ENCODE measurements at places on chromosomes 12 and 14.
A peak's percentile ranks its signal among the peaks of the same experiment; 100 is the strongest.

- DNase-seq, result peak; percentile 13
Measured at GRCh38 chr12:105330931-105331804, 677 bp downstream of the C12orf75 start.

DNA sequence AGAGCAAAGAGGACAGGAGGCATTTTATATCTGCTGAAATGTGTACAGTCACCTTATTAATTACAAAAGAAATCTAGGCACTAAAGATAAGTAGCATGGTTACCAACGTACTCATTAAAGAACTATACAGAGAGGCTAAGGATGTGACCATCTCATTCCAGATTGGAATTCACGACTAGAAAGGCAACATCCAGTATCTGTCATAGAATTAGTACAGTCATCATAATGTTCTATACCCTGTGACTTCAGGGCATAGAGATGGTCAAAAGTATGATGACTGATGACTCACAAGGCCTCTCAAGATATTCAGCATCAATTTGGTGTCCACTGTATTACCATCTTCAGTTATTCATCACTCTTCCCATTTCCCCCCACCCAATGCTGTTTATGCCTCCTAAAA lies 144.0 kb upstream of the PLEKHG7 start:
- no peak for DNase-seq

GRCh38 chr14:103450416-103450815 lies 65.2 kb downstream of the MARK3 start:
- no peak for DNase-seq

- no peak for DNase-seq
Measured at GRCh38 chr14:52840877-52841276, 49.5 kb upstream of the GNPNAT1 start.

DNA sequence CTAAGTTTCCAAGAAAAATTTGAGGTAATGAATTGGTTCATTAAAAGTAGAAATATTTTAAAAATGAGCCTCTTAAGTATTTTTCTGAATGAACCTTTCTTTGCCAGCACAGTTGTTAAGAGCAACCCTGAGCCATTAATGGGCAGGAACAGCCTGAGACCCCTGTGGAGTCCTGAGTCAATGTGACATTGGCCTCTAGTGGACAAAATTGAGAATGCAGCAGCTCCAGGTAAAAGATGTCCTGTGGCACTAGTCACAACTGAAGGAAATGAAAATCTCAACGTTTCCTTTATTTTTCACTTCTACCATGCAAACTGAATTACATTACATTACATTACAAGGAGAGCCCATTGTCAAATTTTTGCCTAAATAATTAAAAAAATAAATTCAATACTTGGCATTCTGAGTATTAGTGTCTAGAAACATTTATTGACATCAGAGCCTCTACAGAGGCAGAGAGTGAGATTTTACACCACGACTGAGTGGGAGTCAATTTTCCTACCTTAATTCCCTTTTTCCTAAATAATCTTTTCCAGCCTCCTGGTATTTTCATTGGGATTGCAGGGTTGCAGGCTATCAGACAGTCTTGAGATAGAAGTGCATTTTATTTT lies 135.7 kb downstream of the PPM1H start:
- peak; percentile 68 for DNase-seq

GRCh38 chr14:52950898-52951680 lies at the start of gene FERMT2:
TSS of gene FERMT2 (minus strand) at chr14:52951050. CDS start at chr14:52950568, 482 bp downstream.
- no peak for DNase-seq

- no peak for DNase-seq
Measured at GRCh38 chr14:85978582-85979250, 448.8 kb downstream of the FLRT2 start.

GRCh38 chr12:82350161-82350560 lies 8.0 kb downstream of the CCDC59 start:
- DNase-seq, result no peak

- DNase-seq, result no peak
Measured at GRCh38 chr12:56753566-56753965, 1.4 kb upstream of the PRIM1 start.

GRCh38 chr12:16070113-16070512 lies 159.0 kb downstream of the DERA start:
- DNase-seq, result no peak

DNA sequence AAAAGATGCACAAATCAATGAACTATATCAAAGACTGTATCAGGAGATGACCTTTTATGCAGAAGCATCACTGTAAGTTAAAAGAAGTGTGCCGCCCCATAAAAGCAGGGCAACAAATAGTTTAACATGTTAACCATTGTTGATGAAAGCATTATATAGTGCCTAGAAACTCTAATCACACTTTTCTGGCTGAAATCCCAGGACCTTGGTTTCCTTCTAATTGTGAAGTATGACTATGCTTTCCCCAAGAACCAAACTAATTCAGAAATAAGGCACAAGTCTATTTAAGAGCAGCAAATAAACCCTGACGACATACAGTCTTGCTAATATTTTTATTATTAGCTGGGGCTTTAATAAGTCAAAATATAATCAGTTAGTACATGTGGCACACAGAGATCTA lies 21.7 kb downstream of the RACGAP1 start:
- no peak for DNase-seq

DNA sequence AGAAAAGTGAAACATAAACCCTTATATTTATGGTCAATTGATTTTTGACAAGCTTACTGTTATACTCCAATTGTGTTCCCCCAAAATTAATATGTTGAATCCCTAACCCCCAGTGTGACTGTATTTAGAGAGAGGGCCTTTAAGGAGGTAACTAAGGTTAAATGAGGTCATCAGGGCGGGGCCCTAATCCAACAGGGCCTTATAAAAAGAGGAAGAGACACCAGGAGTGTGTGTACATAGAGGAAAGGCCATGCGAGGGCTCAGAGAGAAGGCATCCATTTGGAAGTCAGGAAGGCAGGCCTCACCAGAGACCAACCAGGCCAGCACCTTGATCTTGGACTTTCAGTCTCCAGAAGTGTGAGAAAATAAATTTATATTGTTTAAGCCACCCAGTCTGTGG lies 6.5 kb upstream of the VTI1B start:
- DNase-seq, result no peak

- no peak for DNase-seq
Measured at GRCh38 chr12:74317078-74317601, 220.5 kb upstream of the ATXN7L3B start.

- no peak for DNase-seq
Measured at GRCh38 chr14:76729953-76730505, 31.2 kb upstream of the VASH1 start.

- DNase-seq, result no peak
Measured at GRCh38 chr14:35741345-35742031, 67.6 kb downstream of the RALGAPA1 start.

DNA sequence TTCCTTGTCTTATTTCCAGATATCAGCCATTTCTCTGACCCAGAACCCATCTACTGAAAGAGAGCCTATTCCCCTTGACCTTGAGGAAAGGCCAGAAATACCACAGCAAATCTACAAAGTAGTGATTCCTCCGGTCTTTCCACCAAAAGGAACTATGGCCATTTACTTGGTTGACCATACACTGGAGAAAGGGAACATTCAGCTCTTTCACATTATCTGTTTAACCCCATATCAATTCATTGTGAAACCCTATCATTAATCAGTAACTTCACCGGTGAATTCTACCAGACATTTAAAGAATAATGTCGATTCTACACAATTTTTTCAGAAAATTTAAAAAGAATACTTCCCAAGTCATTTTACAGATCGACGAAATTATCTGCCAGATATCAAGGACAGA lies 265.7 kb upstream of the CLEC14A start:
- no peak for DNase-seq

DNA sequence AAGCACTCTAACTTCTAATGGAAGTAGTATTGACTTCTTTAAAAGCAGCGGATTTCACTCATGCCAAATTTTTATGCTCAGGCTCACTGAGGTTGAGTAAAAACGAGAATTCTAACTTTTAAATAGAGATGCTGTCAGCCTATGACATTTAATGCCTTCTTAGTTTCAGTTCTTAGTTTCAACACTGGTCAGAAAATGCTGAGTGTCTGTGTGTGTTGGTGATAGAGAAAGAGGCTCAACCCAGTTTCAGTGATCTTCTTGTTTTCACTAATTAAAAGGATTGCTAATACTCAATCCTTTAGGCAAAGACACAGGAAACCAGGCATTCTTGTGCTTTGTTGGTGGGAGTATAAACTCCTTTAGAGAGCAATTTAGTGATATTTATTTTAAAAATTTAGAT lies 31.0 kb downstream of the PEBP1 start:
- DNase-seq, result no peak
